HepG2 (cell line): ENCODE measurements at places on chromosomes 5 and 9. TPM values are rescaled to one million over a fixed set of nuclear protein-coding genes. Genes with fewer than 3 reads are reported as not detected.

Gene LIX1
- not detected in 2 replicates for polyA plus RNA-seq

Gene PCDHA10
- 0.01 and 0.03 TPM in 2 replicates for polyA plus RNA-seq

Gene FYB1
- 0.03 TPM in 1 of 2 replicates, not detected in the other for polyA plus RNA-seq

Gene NR2F1-AS1
- polyA plus RNA-seq, result 2.8 and 3.1 TPM in 2 replicates

Gene TXNDC8
- polyA plus RNA-seq, result not detected in 2 replicates

Gene MORN5
- not detected in 2 replicates for polyA plus RNA-seq

DNA sequence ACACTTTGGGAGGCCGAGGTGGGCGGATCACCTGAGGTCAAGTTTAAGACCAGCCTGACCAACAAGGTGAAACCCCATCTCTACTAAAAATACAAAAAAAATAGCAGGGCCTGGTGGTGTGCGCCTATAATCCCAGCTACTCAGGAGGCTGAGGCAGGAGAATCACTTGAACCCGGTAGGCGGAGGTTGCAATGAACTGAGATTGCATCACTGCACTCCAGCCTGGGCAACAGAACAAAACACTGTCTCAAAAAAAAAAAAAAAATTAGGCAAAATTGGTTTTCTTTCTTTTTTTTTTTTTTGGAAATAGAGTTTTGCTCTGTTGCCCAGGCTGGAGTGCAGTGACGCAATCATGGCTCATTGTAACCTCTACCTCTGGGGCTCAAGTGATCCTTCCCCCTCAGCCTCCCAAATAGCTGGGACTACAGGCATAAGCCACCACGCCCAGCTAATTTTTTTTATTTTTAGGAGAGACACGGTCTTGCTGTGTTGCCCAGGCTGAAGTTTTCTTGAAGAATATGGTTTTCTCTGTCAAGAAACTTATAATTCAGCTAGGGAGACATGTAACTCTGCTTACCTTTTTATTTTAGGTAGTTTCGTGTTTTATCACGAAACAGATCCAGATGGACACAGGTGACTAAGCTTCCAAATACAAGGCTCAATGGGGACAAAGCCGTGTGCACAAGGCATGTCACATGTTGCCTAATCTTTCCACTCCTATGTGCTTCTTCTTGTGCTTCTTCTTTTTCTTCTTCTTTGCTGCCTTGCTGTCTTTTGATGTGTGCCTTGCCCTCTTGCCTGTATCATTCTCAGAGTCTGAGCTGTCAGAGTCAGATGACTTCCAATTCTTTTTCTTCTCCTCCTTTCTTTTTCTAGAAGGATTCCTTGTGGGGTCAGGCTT lies 14.3 kb downstream of the TTC1 start:
- no peak for DNase-seq

DNA sequence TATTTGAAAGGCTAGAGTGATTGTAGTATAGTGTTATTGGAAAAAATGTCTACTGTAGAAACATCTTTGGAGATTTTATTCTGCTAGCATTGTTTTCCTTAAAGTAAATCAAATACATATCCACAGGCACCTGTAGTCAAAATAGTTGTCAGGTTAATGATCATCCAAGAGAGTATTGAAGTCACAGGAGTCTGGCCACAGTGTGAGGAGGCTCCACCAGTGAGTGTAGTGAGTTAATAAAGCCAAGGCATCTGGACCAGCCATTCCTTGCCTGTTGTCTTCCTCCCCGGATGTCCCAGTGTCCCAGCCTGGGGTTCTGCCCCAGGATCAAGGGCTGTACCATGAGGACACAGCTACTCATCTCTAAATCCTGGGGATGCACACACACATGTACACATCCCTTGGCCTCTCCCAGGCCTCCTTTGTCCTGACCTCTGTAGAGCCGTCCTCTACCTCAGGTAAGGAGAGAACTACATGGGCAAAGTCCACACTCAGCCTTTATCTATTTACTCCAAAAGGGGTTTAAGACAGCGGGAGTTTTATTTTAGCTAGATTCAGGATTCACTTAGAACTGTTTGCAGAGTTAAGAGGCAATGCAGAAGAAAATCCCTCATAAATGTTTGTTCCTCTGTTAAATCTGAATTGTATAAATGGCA lies 3.7 kb downstream of the PIK3R1 start:
- DNase-seq, result no peak

- no peak for DNase-seq
Observed at GRCh38 chr9:14317667-14318320, 3.9 kb upstream of the NFIB start.

DNA sequence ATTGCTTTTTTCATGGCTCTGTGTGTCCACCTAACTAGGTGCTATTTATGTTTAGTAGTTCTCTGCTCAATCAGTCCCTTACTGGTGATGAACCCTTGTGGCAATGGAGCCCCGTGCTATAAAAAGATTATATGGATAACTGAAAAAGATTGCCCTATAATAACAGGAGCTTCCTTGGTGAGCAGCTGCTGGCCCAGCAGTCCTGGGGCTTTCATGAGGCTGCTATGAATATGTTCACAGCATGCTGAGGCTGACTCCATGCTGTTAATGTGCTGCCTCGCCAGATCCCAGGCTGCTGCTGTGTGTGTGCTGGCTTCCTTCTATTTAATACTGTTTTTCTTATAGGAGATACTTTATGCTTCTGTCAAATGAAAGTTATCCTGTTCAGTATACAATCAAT lies 357.5 kb downstream of the TAF11L14 start:
- DNase-seq, result no peak

GRCh38 chr5:138709202-138709601 lies 44.0 kb upstream of the CTNNA1 start:
- DNase-seq, result no peak

- DNase-seq, result no peak
Observed at GRCh38 chr5:135432113-135432512, 15.0 kb downstream of the DCANP1 start.
